ENCODE measurements at places on chromosomes 11 and 22.

DNA sequence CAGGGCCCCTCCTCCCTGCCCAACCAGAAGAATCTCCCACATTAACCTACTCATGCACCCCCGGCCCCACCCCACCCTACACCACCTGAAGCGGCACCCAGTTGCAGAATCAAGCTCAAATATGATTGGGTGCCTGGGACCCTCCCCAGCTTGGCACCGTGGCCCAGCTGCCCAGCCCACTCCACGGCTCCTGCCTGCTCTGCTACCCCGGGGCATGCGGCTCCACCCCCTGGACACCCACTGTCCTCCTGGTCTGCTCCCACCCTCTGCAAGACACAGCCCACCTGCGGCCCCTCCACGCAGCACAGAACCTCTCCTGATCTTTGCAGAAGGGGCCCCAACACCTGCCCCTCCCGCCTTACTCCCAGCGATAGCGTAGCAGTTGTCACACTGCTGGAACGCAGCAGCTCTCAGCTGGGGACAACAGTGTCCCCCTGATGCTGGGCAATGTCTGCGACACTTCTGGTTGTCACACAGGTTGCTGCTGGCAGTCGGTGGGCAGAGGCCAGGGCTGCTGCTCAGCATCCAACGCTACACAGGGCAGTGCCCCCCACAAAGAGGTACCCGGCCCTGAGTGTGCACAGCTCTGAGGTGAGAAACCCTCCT lies 32.0 kb upstream of the TESMIN start:
- no peak for DNase-seq

DNA sequence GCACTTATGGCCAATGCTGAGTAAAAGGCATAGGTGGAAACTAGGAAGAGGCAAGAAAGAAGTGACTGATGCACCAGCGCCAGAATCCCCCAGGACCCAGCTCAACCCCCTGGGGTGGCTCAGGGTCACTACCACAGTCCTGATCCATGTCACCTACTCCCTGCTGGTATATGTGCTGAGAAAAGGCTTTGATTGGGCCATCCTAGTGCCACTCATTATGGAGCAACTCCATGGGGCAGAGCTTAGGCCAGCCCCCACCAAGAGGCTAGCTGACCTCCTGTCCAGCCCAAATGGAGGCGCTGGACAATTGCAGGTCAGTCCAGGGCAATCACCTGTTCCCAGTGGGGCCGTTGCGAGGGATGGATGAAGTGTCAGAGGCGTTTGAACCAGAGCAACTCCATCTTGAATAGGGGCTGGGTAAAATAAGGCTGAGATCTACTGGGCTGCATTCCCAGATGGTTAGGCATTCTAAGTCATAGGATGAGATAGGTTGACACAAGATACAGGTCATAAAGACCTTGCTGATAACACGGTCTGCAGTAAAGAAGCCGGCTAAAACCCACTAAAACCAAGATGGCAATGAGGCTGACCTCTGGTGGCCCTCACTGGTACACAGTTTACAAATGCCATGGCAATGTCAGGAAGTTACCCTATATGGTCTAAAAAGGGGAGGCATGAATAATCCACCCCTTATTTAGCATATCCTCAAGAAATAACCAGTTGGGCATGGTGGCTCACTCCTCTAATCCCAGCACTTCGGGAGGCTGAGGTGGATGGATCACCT lies 20.6 kb upstream of the DAGLA start:
- no peak for DNase-seq

DNA sequence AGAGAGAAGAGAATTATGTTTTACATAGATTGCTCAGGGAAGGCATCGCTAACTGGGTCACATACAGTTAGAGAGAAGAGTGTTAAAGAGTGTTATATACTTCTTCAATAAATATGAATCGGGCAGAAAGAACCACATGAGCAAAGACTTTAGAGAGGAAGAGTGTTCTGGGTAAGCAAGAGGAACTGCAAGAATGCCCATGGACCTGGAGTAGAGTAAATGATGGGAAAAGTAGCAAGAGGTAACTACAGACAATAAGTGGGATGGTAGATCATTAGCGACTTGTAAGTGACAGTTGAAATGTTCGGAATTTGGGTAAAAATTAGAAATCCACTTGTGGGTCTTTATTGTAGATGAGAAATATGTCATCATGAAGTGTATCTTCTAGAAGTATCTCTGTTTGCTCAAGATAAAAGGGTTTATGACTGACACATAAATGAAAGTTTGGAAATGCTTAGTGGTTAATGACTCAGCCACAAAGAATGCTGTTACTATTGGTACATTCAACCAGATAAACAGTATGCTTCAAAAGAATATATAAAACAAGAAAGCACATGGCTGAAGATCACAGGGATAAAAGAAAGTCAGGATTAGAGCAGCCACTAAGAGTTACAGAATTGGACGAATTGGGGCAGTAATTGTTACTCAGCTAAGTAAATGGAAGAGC lies 229.3 kb downstream of the CASP12 start:
- DNase-seq, result no peak

DNA sequence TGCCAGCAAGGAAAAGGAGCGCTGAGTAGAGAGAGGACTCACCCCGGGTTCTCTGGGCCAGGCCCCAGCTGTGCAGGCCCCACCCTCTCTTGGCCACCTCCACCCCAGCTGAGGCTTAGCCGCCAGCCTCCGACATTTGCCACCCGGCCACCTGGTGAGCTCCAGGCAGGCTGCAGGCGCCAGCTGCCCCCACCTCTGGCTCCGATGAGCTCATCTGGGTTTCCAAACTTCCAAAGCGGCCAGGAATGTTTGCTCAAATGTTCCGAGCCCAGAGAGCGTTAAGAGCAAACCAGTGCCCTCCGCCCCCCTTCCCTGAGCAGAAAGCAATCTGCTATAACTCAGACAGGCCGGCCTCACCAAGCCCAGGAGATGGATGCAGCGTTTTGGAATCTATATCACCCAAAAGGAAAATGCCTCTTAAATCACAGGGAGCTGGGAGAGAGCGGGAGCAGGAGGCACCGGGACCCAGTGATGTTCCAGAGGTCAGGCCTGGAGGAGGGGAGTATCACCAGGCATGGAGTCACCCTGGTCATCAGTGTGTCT lies 9.1 kb upstream of the MN1 start:
- DNase-seq, result no peak

GRCh38 chr11:10317776-10318526 lies 13.1 kb downstream of the ADM start:
- no peak for DNase-seq

DNA sequence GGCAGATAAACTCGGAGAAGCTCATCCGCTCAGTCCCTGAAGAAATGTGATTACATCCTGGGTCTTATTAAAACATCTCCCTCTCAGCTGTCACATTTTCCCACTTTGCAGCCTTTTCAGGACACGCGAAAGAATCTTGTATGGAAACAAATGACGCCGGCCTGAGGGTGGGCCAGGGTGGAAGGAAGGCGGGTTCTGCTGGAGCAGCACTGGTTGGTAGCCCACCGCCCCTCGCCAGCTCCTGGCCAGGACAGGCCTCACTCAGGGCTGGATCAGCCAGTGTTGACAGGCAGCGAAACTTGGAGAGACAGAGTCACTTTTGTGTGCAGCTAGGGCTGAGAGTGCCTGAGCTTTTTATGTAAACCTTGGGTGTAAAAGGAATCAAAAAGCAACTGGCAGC lies 371.8 kb downstream of the TBC1D22A start:
- DNase-seq, result no peak

DNA sequence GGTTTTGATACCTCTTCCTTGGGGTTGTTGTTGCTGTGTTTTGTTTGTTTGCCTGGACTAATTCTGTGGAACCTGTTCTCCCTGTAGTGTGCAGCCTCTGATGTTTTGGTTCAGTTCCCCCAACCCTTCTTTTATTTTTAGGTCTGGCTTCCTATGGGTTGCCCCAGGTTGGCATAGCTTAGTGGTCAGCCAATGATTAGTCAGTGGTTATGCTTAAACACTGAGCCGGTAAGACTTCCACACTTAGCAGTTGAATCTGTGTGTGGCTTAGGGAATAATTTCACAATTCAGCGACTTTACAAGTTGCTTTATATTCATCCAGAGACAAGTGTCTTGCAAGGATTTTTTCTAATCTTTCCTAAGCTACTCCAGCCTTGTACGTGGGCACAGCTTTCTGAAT lies 78.6 kb upstream of the CLPB start:
- DNase-seq, result no peak

DNA sequence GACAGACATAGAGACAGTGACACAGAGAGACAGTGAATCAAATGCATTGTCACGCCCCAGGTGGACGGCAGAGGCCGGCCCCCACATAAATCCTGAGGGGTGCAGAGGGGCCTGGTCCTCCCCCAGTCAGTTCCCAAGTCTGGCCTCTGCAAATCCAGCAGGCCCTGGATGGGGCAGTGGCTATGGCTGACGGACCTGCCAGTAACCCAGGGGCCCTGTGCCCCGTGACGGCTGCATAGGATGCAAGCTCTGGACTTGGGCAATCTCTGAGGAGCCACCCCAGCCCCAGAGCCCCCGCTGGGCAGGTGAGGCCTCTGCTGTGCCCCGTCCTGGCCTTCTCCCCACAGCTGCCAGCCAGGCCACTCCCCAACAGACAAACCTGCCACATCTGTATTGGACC lies 204.5 kb downstream of the BRD1 start:
- no peak for DNase-seq

- peak; percentile 21 for DNase-seq
These were observed 437 bp downstream of the KIAA0930 start for GRCh38 chr22:45240104-45240809.

- DNase-seq, result no peak
These were observed 203.6 kb downstream of the TRIM29 start for GRCh38 chr11:119934267-119934666.

DNA sequence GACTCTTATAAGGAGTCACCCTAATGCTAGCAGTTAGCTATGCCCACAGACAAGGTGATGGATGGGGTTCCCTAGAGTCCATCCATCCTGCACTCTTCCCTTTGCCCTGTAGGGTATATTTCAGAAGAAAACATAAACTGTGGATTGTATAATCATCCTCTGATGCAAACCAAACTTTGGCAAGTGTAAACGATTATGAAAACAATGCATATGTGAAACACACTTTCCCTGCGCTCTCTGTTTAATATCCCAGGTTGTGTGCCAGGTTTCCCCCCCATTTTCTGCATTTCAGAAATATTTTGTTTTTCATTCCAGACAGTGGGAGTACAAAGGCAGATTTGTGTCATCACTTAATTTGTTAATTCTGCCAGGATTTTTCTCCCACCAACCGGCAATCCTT lies 110.0 kb downstream of the LDLRAD3 start:
- no peak for DNase-seq

DNA sequence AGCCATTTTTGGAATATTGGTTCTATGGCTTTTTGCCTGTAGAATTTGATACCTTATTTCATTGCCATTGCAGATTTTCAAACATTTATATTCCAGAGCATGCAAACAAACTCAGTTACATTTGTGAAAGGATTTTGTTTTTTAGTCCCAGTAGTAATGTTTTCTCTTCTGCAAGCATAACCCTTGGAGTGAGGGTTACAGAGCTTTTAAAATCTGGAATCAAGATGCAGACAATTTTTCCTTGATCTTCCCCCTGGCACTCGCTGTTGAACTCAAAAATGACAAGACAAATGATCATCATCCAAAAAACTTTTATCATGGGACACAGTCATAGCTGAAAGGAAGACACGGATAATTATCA lies 20.8 kb downstream of the BBOX1 start:
- DNase-seq, result no peak

GRCh38 chr11:44004452-44005062 lies 43.2 kb upstream of the ACCSL start:
- no peak for DNase-seq

DNA sequence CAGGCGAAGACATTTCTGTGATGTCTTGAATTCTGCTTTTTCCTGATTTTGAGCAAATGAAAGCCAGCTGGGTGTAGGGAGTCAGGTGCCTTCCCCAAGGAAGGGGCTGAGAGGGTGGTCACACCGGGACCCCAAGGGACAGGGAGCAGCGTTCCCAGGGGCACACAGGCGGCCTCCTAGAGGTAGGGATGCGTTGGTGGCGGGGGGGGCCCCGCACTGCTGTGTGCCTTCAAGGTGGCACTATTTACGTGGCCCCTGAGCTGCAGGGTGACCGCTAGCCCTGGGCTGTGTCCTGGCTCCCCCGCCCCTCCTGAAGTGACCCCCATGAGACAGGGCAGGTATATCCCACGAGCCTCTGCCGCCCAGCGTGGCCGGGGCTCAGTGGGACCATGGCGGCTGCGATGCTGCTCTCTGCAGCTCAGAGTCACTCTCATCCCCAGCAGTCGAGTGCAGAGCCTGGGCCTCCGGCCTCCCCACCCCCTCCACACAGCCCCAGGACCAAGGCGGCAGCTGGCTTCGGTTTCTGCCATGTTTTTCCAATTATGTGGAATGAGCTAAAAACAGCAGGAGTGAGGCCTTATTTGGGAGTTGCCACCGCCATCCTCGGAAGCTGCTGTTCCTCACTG lies 60.9 kb downstream of the LRP5 start:
- no peak for DNase-seq

DNA sequence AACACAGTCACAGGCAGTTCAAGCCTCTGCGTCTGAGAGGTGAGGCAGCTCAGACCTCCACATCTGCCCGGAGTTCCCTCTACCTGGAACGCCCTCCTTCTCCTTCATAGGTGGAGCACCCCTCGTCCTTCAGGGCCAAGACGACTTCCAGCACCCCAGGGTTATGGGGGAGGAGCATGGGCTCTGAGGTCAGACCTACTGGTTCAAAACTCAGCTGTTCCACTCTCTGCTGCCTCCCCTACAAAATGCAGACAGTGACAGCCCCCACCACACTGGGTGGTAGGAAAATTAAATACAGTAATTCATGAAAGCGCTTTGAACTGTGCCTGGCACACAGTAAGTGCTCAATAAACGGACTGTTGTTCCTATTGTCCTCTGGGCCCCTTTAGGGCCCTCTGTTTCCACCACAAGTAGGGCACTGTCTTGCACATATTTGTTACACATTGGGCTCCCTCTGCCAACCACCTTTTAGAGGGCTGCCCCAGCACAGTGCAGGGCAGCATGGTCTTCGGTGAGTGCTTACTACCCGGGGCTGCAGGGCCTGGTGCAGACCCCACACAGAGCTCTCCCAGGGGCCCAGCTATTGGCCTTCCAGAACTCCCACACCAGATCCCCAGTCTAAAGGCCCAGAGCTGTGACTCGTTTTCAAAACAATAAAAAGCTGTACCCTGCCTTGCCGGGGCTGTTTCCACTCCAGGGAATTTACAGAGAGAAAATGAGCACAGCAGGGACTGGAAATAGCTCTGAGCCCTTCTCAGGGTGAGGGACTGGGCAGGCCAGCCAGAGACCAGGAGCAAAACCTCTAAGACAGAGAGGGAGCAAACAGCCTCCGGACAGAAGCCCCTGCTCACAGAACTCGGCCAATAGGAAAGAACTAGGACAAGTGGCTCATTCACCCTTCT lies 2.5 kb downstream of the TMEM184B start:
- no peak for DNase-seq
